ENCODE measurements at places on chromosomes 3 and 15.

- no peak for DNase-seq
Observed at GRCh38 chr15:65115086-65115485, at the start of gene UBAP1L. Gene UBAP1L (minus strand): TSS chr15:65115200. CDS start chr15:65106215, 8,985 bp downstream.

DNA sequence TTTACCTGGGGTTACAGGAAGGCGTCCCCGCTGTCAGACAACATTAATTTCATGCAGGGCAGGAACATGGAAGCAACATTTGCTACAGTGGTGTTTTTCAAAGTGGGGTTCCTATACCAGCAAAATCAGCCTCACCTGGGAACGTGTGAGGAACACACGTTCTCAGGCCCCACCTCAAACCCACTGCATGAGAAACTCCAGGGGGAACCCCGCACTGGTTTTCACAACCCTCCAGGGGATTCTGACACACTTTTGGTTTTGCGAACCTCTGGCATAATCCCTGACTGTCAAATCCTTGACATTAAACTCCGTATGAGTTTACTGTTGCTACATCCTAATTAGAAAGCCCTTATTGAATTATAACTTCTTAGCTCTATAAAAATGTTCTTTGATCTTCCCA lies 127.7 kb downstream of the LRRK1 start:
- no peak for DNase-seq

DNA sequence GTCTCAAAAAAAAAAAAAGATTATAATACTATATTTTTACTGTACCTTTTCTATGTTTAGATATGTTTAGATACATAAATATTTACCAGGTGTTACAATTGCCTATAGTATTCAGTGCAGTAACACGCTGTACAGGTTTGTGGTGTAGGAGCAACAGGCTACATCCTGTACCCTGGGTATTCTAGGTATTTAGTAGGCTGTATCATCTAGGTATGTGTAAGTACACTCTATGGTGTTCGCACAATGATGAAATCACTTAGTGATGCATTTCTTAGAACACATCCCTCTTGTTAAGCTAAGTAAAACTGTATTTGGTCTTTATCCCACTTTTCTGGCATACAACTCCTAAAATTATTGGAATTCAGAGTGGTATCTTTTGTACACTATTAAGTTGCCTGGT lies 77.8 kb downstream of the CDC25A start:
- DNase-seq: no peak

- peak; percentile 20 for DNase-seq
Observed at GRCh38 chr3:79809106-79809505, 41.3 kb upstream of the ROBO1 start.

DNA sequence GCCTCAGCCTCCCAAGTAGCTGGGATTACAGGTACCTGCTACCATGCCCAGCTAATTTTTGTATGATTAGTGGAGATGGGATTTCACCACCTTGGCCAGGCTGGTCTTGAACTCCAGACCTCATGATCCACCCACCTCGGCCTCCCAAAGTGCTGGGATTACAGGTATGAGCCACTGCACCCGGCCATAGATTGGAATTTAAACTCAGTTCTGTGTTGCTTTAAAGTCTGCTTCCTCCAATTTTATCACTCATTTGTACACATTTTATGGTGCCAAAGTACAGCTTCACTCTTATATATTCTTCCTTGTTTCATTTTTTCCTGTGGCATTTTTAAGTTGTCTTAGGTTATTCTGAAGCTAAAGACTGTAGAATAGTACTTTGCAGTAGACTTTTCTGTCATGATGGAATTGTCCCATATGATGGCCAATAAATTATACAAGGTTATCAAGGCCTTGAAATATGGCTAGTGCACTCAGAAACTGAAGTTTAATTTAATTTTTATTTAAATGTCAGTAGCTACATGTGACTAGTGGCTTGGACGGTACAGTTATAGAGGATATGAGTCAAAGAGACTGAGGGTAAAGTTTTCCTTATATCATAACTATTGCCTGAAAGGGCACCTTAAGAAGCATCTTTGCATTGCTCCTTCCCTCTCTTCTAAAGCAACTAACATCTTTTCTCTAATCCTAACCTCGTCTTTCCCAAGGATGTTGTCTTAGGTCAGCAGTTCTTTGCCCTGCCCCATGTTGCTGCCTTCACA lies 28.1 kb downstream of the ATP11B start:
- DNase-seq: no peak

DNA sequence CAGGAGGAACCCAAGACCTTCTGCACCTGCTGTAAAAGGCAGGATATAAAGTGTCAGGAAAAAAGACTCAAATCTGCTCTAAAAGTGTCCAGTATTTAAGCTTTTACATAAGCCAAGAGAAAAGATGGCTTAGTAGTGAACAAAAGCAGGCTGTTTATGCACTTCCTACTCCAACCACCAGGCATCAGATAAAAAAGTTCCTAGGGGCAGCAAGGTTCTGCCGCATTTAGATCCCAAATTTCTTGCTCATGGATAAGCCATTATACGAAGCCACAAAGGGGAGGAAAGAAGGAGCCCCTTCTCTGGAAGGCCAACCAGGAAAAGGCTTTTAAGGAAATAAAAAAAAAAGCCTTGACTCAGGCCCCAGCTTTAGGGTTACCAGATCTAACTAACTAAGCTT lies 10.6 kb upstream of the SLC9C1 start:
- peak; percentile 29 for DNase-seq

Measured in iris pigment epithelial cell (primary cell).